ENCODE measurements at places on chromosomes 11 and 22.

DNA sequence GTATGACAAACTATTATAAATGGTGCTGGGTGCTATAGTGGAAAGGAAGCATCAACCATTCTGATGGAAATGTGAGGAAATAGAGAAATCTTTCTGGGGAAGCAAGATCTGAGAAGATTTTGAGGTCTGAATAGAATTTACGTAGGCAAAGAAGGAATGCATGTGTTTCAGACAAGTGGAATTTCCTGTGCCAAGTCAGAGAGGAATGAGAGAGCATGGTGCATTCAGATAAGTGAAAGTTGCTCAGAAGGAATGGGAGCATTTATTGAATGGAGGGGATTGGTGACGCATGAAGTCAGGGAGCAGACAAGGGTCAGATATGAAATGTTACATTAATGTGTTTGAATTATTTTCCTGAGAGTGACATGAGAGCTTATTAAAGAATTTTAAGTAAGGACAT, 725.5 kb downstream of the METTL15 start:
- DNase-seq, result no peak

- no peak for DNase-seq
Measured at GRCh38 chr11:62427630-62428233, 8.9 kb downstream of the SCGB1A1 start.

GRCh38 chr11:111301004-111301841, 2.9 kb downstream of the POU2AF3 start:
- no peak for DNase-seq

GRCh38 chr11:128207861-128208321, 379.5 kb downstream of the ETS1 start:
- DNase-seq, result no peak
